ENCODE measurements at places on chromosomes 2 and 18.

DNA sequence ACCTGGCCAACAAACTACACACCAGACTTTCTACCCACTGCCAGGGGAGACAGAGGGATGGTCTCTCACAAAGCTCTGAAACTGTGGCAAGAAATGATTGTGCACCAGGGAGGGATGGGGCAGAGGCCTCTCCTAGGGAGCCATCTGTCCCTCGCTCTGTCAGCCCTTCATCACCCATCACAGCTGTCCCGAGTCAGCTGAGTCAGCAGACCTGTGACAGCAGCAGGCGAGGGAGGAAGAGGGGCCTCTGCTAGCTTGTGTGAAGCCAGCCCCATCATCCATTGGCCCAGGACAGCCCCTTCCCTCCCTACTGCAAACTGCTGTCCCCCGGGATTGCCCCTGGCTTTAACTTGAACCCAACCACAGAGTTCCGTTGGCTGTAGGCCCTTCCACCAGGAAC is 5.0 kb downstream of the SH2D6 start:
- DNase-seq = no peak

DNA sequence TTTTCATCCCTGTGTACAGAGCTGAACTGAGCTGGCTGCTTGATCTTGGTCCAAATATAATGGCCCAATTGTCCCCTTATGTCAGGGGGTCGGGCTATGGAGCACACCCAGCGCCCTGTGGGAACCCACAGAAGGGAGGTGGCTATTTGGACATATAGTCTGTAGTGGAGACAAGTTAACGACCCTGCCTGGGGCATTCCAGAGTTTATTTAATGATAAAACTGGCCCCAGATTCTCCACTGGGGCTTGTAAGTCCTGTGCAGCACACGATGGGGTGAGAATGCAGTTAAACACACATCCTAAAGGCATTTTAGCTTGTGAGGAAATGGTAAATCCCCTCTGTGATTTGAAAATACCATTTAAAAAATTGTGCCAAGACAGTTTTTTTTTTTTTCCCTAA is 72.9 kb downstream of the QPCT start:
- DNase-seq = no peak

GRCh38 chr2:46239175-46239846 is 57.9 kb upstream of the EPAS1 start:
- no peak for DNase-seq

GRCh38 chr2:59025157-59025757 is 784.1 kb upstream of the FANCL start:
- DNase-seq = no peak

DNA sequence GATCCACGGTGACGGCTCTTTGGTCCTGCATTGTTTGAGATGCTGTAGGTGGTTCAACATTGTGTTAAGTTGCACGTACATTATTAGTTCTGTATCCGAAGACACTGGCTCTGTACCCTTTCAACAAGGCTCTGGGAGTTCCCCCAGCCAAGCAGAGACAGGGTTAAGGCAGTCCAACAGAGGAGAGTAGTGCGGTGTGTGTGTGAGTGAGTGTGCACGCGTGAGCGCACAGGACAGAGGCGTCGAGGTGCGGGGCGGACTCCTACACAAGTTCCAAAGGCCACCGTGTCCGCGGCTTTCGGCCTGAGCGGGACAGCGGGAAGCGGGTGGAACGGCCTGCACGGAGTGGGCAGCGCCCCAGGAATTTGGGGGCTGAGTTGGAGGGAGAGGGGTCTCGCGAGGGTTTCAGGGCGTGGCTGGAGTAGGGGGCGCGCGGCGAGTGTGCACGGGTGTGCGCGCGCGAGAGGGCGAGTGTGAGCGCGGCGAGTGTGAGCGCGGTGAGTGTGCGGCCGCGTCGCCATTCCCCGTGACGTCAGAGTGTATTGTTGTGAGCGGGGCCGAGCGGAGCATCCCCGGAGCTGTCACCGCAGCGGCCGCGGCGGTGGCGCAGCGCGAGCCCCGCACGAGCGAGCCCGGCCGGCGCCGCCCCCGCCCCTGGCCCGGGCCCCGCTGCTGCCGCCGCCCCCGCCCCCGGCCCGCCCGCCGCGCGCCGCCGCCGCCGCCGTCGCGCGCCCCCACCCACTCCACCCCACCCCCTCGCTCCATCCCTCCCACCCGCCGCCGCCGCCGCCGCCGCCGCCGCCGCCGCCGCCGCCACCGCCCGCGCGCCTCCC is at the start of gene ASXL3:
ASXL3 (plus strand) TSS at position 535 of the 833 bp plus-strand sequence. CDS start 413 bp downstream, outside the sequence.
- peak; percentile 55 for DNase-seq

GRCh38 chr2:42659609-42660008 is 91.2 kb downstream of the MTA3 start:
- DNase-seq = no peak

DNA sequence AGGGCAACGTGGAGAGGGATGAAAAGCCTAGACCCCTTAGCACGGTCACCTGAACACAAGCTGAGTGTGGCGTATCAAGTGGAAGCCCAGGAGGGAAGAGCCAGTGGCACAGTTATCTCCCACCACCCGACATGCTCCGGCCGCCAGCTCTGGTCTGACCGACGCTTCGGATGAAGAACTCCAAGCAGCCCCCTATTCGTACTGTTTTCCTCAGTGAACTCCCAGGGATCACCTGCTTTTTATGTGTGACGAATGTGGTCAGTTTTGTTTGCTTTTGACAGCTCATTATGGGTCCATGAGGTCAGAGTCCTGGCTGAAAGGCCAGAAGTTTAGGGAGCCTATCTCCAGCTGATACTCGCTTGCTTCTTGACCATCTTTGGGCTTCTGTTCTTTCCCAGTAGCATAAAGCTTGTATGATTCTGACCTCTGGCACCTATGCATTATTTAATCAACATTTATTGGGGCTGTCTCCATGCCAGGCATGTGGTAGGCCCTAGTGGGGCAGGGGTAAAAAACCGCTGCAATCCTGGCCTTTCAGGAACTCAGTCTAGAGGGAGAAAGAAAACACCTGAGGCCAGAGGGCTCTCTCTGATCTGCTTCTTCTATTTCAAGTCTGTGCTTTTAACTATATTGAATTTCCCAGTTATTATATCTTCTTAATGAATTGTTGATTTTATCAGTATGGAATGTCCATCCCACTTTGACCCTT is 33.0 kb upstream of the MRPL33 start:
- DNase-seq = no peak

- peak; percentile 74 for DNase-seq
Measured at GRCh38 chr2:16608661-16609643, 56.7 kb downstream of the CYRIA start.

GRCh38 chr2:21787941-21788340 is 664.2 kb downstream of the TDRD15 start:
- DNase-seq = no peak

DNA sequence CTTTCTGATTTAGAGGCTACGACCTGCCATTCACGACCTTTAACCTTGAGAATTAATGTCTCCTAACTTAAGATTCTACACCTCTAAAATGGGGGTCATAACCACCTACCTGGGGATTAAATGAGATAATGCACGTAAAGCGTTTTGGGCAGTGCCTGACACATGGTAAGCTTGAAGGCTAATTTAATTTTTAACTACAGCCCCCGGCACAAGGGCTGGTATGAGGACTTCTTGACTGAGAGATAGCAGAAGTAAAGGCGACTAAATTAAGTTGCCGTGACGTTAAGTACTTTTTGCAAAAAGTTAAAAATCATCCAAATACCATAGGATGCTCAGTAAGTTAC is 549 bp downstream of the MRPL35 start:
- no peak for DNase-seq

GRCh38 chr2:222960126-222960525 is 91.9 kb upstream of the KCNE4 start:
- no peak for DNase-seq

GRCh38 chr18:79485788-79486355 is 90.1 kb downstream of the NFATC1 start:
- no peak for DNase-seq

DNA sequence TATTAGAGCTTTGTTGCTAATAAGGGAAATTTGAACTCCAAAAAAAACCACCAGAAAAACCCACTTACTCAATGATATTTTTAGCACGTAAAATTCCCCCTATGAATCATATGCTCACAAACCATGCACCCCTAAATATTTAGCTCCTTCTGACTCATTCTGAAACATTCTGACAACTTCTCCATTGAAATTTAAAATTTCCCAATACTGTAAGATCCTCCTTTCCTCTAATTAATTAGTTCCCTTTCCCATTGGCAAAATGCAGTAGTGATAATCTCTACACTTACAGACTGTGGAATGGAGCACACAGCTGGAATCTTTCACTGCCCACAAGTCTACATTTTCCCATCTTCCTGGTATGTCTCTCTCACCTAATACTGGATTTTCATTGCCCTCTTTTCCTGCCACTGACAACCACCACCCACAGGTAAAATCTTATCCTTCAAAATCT is 215.8 kb upstream of the ACVR2A start:
- no peak for DNase-seq

DNA sequence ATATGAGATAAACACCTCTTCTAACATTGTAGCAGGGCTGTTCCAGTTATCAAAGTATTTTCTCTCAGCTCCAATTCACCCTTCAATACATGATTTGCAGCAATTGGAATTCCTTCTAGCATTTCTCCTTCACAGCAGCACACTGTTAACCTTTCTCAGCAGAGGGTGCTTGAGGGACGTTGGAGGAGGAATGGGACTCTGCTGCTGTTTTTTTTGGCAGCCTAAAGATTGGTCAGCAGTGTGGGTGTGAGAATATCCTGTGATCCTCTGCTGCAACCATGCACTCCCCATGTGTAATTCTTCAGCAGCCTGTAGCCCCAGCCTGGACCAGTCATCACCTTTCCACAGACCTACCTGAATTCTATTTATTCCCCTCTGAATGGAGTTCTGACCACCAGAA is 1708.9 kb upstream of the CELF4 start:
- no peak for DNase-seq

DNA sequence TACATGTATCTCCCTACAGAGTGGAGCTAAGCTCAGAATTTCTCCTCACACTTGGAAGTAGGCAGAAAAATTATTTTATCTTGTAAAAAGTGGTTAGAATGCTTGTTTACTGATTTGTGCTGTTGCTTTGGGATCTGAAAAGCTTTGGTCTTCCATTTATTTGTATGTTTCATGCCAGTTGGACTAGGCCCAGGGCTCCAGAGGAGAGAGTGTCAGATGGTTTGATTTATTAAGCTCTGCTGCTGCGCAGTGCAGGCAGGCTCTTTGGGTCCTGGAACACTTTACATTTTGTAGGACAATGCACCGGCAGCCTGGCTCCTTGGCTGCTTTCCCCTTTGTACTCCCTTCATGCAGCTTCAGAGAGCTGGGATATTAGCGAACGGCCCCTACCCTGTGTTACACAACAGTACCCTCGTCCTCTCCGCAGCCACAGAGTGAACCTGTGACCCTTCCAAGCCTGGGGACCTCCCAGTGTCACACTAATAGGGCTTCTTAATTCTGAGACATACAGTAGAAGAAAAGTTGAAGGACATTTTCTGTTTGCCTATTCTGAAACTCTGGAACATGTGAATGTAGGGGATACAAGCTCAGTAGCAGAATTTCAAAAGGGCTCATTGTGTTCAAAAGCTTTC is 56.7 kb upstream of the EML6 start:
- peak; percentile 31 for DNase-seq

DNA sequence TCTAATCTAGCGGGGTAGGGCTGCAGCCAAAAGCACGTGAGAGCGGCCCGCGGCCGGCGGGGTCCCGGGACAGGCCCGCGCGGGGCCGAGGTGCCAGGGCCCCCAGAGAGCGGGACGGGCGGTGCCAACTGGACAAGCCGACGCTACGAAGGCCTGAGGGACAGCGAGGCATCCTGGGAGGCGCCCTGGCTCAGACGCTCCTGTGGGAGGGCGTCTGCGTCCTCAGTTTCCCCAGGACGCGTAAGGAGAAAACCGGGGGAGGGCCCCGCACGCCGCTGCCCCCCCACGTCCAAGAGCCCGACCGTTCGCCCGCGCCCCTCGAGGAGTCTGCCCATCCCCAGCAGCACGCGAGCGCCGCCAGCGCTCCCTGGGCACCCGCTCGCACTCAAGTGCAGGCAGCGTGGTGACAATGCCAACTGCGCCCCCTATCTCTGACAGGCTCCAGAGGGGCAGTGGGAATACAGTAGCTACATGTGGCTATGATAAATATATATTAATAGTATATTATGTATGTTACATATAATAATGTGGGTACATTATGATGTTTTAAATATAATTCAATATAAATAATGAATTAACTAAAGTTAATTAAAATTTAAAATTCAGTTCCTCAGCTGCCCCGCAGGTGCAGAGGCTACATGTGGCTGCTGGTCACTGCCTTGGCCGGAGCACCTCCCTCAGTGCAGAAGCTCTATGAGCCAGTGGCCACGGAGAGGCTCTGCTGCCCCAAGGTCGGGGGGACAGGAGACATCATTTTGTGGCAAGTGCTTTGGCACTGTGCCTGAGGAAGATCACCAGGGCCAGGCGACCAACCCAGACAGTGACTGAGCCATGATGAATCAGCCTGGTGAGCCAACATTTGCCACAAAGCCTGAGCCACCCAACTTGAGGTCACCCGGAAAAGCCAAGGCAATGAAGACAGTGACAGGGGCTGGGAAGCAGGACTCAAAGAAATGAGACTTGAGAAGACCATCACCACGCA is 5.5 kb upstream of the SFT2D3 start:
- no peak for DNase-seq

DNA sequence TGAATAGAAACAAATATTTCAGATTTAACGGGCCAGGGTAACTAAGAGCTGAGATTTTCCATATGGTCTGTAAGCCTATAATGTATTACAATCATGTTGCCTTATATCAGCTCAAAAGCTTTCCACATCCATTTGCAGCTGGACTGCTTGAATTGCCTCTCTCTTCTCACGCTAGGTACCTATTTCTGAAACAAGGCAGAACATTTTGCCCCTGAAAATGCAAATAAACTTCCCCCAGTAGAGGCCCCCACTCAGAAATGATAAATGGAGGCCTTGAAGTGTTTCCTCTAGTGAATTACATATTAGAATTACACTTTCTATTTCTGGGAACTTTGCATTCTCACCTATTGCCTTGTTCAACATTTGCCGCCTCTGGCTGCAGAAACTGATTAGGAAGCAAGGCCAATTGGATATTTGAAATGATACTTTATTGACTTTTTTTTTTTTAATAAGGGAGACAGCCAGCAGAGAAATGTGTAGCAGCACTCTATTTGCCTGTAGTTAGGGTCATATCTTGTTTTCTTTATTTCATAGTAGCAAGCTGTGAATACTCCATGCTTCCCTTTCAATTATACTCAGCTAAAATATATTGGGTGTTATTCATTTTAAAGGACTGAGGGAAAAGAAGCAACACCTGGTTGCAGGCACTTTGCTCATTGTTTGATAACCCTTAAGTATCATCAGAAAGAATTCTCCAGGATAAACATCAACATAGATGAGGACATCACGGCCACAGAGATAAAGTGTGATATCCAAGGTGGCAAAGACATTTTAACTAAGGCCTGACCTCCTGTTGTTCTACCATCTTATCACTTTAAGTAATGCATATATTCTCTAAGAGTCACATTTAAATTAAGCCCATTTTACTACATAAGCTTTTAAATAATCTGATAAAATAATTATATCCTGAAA is 505.5 kb downstream of the LRRTM4 start:
- DNase-seq = no peak

GRCh38 chr2:620004-620403 is 57.2 kb downstream of the TMEM18 start:
- no peak for DNase-seq
